Hematopoietic multipotent progenitor cell (in vitro differentiated cells): ENCODE measurements at places on chromosomes 12 and 14. TPM values are rescaled to one million over a fixed set of nuclear protein-coding genes. Genes with fewer than 3 reads are reported as not detected.

GRCh38 chr12:17928708-17929366 lies 161.2 kb downstream of the RERGL start:
- DNase-seq = no peak

DNA sequence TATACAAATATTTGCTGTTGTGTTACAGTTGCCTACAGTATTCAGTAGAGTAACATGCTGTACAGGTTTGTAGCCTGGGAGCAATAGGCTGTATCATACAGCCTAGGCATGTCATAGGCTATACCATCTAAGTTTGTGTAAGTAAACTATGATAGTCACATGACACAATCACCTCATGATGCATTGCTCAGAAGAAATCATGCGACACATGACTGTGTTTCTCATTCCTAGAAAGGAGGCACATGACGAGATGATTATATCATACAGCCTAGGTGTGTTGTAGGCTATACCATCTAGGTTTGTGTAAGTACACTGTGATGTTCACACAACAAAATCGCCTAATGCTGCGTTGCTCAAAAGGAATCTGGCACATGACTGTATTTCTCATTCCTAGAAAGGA lies 31.9 kb downstream of the NOPCHAP1 start:
- no peak for DNase-seq

- peak; percentile 34 for DNase-seq
Observed at GRCh38 chr12:105330931-105331804, 677 bp downstream of the C12orf75 start.

GRCh38 chr12:1797011-1797901 lies 23.1 kb upstream of the LRTM2 start:
- peak; percentile 40 for DNase-seq

DNA sequence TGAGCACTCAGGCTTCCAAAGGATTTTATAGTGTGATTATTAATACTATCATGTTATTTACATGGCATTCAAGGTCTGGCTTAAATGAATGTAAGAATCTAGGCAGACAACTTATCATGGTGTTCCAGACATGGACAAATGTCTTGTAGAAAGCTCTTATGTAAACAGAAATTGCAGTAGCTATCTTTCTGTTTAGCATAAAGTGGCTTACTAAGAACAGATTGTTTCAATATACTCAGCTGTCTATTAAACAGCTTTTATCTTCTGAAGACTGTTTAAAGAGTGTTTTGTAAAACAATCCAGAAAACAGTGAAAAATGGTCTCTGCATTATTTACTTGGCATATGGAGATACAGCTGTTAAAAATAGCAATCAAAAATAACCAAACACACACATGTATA lies 1061.8 kb upstream of the SEL1L start:
- no peak for DNase-seq

GRCh38 chr14:22848351-22849164 lies 12.2 kb downstream of the MMP14 start:
- peak; percentile 95 for DNase-seq

DNA sequence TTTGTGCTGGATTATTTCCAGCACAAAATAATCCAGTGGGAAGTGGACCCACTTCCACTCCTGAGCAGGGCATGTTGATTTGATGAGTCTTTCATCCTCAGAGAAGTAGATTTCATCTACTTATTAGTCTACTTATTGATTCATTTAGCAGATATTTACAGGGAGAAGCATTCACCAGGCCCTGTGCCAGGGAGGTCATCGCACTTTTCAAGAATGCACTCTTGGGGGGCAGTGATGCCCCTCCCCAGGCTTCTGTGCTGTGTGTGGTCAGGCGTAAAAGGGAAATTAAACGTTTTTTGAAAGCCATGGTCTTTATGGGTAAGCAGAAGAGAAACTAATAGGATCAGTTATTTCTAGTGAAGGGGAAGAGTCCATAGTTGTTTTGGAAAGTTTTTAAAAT lies 610.7 kb upstream of the TMEM132C start:
- DNase-seq = no peak

DNA sequence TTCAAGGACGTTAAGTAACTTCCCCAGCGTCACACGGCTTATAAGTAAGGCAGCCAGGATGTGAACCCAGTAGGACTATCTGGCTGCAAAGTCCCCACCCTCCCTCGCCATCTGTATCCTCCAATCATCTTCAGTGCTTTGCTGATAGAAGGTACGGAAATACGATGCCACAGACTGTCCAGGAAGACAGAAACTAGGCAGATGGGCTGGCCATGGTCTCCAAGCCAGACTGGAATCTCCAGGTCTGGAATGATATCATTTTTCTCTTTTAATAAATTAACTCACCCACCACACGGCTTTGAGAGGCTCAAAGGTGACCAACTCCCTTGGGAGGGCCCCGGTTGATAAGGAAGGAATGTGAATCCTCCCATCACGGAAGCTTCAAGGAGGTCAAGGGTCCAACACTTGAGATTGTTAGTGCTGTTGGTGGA lies 16.3 kb upstream of the BDKRB1 start:
- DNase-seq = no peak

GRCh38 chr12:116577154-116577561 lies 18.0 kb downstream of the MAP1LC3B2 start:
- no peak for DNase-seq

DNA sequence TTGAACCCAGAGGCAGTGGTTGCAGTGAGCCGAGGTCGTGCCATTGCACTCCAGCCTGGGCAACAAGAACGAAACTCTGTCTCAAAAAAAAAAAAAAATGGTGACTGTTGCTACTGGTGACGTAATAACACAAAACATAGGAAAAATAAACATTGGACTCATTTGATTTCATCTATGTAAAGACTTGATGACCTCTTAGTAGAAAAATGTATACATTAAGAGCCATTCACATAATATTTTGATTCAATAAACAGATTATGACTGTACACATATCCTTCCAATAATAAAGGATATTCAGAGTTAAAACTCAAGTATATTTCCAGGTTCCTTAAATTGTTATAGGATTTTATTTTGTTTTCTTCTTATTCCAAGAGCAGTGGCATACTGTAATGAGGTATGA lies 65.7 kb upstream of the AEBP2 start:
- DNase-seq = no peak

DNA sequence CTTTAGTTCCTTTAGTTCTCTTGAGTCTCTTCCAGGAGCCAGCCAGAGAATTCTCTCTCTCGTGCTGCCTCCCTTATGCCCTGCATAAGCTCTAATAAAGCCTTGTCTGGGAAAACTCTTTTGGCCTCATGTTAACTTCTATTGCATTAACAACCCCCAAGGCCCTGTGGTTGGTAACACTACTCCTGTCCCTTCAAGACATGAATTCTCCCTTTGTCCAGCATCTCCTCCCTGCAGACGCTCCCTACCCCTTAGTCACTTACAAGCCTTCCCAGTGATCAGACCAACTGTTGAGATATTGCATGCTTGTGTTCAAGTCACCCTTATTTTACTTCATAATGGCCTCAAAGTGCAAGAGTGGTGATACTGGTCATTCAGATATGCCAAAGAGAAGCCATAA lies 12.1 kb downstream of the LTBR start:
- DNase-seq = no peak

TMPRSS12 gene
- total RNA-seq = not detected

GPHB5 gene
- total RNA-seq = not detected

CLEC4A gene
- 0.27 TPM for total RNA-seq

CISTR gene
- total RNA-seq = not detected

OVCH1 gene
- total RNA-seq = not detected
